ENCODE measurements at places on chromosomes 6 and 20.

DNA sequence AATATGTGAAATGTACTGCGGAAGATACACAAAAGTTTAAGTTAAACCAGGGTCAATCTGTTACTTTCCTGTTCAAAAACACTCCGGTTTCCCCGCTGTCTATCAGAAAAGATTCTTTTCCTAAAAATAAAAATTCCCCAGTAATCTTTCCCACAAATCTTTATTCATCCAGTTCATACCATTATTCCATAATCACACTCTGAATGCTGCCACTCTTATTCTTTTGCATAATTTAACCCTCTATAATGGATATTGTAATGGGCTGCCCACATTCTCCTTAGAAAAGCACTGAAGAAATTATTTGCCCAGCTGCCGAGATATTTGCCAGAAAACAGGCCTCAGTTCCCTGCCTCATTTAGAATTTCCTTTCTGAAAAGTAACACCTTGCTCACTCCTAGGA, 68.6 kb downstream of the EPHA7 start:
- DNase-seq: no peak

GRCh38 chr20:44752099-44752931, 6.7 kb downstream of the KCNK15 start:
- DNase-seq: no peak

- no peak for DNase-seq
These were observed 100.8 kb downstream of the BFSP1 start for GRCh38 chr20:17430125-17430950.

- DNase-seq: no peak
These were observed 160.3 kb upstream of the ATXN1 start for GRCh38 chr6:16921399-16922110.

- no peak for DNase-seq
These were observed at the start of gene DAAM2 for GRCh38 chr6:39791850-39792539. DAAM2 (plus strand) TSS chr6:39792376; CDS start chr6:39856303, 63,927 bp downstream.

- no peak for DNase-seq
These were observed 45.4 kb downstream of the RAB44 start for GRCh38 chr6:36743032-36743431.

- DNase-seq: no peak
These were observed 89.1 kb upstream of the PHACTR3 start for GRCh38 chr20:59515013-59515905.

- DNase-seq: no peak
These were observed 334.8 kb downstream of the EPM2A start for GRCh38 chr6:145400508-145400907.

- peak; percentile 61 for DNase-seq
These were observed 1.0 kb downstream of the NAPB start for GRCh38 chr20:23419995-23420901.

DNA sequence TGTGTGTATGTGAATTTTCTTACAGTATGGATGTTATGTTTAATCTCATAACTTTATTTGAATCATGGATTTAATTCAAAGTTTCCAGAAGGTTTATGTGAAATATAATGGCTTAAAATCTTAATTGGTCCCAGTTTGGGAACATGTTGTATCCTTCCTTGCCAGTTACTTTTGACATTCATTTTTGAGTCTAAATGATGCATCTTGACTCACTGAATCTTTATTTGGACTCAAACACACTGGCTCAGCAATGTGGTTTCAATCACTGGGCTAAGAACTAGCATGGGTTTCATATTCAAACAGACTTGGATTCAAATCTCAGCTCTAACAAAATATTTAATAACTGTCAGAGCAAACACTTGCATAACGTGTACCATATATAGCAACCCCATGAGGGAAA, 25.9 kb upstream of the TFAP2B start:
- DNase-seq: no peak

- DNase-seq: no peak
These were observed 50.2 kb downstream of the HDAC2 start for GRCh38 chr6:113920663-113921267.

DNA sequence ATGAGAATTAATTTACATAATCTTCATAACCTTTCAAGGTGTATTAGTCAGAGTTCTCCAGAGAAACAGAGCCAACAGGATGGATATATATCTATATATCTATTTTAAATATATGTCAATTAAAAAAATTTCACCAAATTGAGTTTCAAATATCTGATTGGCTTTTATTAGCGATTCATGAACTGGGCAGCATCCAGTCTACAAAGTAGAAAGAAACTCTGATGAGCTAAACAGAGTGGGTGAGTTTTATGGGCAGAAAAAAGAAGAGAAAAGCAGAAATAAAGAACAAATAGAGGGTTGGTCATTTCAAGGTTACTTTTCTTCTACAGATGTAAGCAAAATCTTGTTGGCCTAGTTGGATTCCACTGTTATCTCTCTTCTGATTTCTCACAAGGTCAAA, 29.0 kb upstream of the BTBD3 start:
- DNase-seq: no peak

DNA sequence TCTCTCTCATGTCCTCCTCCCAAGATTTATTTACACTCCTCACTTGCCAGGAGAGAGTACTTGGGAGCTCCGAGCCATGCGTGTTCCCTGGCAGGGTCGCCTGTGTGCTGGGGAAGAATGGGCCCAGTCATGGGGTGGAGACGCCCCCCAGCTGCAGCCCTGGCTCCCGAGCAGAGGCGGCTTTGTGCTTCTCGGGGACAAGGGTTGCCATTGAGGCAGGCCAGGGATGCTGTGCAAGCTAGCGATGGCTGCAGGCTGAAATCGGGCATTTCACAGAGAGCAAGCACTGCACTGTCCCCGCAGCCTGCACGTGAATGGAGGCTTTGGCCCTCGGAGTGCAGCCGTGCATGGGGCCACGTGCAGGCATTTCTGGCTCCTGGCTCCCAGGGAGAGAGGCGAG, 23.8 kb downstream of the PHACTR3 start:
- no peak for DNase-seq

DNA sequence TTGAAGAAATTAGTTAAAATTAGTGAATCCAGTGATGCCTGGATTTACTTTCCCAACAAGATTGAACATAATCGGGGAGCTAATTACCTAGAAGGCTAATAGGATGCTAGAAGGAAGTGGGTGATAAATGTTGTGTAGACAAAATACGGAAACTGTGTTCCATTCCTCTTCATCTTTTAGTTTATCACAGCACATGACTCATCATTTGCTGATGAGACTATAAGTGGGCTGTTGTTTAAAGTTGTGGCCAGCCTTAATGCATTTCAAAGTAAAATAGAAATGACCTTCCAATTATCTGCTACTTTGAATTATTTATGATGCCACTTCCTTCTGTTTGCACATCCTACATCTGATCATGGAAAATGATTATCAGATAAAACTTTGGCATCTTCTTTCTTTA, 43.4 kb downstream of the OGFRL1 start:
- no peak for DNase-seq

GRCh38 chr20:50311308-50312001, 120.8 kb downstream of the CEBPB start:
- DNase-seq: no peak

GRCh38 chr20:16378712-16379370, 194.4 kb downstream of the KIF16B start:
- DNase-seq: no peak

GRCh38 chr6:38020593-38020992, 201.1 kb downstream of the ZFAND3 start:
- DNase-seq: no peak

DNA sequence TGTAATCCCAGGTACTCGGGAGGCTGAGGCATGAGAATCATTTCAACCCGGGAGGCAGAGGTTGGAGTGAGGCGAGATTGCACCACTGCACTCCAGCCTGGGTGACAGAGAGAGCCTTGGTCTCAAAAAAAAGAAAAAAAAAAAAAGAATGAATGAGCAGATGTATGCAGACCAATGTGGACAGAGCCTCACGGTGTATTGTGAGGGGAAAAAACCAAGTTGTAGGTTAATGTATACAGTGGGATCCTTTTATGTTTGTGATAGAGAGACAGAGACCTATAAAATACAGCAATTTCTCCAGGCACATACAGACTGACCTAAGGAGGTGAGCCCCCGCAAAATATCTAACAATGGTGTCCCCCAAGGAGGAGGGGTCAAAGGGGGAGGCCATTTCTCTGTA, 11.7 kb downstream of the TGM2 start:
- no peak for DNase-seq

DNA sequence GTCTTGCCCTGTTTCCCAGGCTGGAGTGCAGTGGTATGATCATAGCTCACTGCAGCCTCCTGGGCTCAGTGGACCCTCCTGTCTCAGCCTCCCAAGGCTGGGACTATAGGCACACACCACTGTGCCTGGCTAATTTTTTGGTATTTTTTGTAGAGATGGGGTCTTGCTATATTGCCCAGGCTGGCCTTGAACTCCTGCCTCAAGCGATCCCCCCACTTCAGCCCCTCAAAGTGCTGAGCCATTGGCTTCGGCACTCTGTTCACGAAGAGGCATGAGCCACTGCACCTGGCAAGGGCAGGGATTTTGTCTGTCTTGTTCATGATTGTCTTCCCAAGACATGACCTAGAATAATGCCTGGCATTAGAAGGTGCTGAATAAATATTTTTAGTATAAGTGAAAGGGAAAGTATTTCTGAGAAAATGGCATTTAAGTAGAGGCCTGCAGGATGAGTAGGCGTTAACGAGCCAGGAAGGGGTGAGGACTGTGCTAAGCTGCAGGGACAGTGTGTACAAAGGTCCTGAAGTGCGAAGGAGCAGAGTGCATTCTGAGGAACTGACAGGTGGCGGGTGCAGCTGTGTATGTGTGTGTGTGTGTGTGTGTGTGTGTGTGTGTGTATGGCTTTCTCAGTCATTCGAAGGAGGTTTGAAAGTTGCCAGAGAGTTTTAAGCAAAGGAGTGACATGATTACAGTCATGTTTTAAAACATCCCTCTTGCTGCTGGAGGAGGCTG, 43.0 kb downstream of the VEGFA start:
- no peak for DNase-seq

DNA sequence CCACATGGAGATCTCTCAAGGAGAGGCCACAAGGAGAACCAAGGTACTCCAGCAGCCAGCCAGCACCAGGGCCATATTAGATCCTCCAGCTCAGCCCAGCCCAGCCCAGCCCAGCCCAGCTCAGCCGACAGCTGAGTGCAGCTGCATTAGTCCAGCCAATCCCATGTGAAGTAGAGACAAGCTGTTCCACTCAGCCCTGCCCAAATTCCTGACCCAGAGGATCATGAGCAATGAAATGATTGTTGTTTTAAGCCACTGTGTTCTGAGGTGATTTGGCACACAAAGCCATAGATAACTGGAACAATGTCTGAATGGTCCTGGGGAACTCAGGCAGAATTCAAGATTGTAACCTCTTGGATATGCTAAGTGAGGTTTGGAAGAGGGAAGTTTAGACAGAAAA, 59.5 kb upstream of the BMP2 start:
- no peak for DNase-seq

- DNase-seq: no peak
These were observed 3.3 kb downstream of the CEBPB start for GRCh38 chr20:50193836-50194421.

- no peak for DNase-seq
These were observed 742.0 kb downstream of the KIF16B start for GRCh38 chr20:15831201-15831600.

DNA sequence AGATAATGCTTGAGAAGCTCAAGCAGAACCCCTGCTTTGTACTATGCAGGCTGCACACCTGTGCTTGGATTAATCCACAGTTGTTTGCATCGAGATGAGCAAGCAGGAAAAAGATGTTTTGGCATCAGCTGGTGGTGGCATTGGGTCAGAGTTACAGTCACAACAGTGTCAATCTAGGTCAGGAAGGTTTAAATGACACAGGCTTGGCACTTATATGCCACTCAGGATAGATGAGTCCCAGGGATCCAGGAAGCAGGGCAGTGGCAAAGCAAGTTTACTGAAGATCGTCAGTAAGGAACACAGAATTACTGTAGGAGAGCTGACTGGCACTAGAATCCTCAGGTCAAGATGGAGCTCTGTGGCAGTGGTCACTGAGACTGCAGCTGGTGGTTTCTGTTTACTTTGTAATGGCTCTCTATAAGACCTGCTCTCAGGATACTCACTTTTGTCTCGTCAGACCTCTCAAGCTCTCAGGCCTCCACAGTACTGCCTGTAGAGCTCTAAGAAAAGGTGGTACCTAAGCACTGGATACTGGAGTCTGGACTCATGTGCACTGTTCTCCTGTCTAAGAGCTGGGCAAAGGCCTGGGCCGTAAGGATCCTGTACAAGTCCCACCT, 110.1 kb upstream of the HS3ST5 start:
- DNase-seq: no peak

DNA sequence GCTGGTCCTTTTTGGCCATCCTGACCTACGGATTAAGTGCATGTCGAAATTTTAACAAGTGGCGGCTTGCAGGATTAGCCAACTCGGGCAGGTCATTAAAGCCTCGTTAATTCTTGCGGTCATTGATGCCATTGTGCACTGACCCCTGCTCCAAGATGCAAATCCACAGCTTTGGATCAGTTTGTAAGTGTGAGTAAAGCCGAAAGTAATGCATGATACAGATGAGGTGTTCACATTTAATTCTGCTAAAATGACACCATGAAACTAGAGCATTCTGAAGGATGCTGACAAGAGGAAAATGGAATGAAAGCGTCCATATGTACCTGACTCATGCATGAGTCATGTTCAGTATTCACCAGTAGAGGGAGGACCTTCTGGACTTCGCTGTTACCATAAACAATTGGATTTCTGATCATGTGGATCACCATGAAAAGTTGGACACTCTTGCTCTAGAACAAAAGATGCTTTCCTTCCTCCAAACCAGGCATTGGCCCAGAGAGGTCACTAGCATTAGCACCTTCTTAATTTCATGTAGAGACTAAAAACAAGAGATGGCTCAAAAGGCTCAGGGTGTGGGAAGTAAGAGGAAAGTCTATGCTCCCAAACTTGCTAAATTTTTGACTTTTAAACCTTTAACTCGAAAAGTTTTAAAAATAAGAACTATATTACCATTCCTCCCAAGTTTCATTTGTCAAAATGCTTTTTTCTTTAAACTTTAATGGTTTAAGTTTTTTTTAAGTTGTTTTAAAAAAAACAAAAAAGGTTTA, 48.0 kb downstream of the MUC22 start:
- DNase-seq: no peak

DNA sequence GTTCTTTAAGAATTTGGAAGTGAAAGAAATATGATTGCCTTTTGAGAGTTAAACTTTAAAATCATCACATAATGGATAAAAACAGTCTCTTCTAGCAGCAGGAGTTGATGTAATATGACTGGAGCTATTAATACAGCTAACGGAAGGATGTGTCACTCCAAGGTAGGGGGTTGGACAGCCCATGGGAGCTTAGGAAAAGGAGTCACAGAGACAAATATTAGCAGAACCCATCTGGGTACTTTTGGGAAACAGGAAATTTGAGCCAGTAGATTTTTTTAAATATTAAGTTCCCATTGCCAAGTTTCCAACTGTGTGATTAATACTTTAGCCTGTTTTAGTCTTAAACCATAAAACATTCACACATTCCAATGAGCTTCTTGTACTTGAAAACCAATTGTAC, 164.7 kb upstream of the RIMS1 start:
- DNase-seq: no peak

DNA sequence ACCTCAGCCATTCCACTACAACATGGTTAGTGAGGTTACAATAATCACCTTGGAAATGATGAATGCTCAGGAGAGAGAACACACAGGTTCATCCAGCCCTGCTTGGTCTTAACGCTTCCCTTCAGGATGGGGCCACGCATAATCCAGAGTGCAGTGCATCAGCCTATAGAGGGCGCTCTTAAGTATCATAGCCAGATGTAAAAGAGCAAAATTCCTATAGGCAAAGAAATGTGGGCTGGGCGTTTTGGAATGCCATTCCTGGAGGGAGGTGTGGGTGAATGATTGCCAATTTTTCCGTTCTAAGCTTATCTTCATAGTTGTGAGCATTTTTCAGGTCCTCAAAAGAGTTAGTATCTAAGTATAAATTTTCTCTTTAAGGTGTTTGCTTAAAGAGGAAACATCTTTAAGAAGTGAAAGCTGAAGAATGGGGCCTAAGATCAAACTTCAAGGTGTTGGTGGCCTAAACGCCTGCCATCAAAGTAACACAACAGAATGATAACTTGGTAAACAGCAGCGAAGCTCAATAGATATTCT, 1.8 kb downstream of the RIPOR2 start:
- DNase-seq: no peak

Data from activated naive CD4-positive, alpha-beta T cell treated with anti-CD3 and anti-CD28 coated beads, Interleukin-2, amount 50 U/mL, for 72 hours (primary cell).